ENCODE measurements at places on chromosomes 4 and X.

GRCh38 chrX:147981038-147981752 is at the start of gene FMR1NB:
TSS of gene FMR1NB (plus strand) at chrX:147981337. CDS start at chrX:147981403, 66 bp downstream.
- DNase-seq: no peak

DNA sequence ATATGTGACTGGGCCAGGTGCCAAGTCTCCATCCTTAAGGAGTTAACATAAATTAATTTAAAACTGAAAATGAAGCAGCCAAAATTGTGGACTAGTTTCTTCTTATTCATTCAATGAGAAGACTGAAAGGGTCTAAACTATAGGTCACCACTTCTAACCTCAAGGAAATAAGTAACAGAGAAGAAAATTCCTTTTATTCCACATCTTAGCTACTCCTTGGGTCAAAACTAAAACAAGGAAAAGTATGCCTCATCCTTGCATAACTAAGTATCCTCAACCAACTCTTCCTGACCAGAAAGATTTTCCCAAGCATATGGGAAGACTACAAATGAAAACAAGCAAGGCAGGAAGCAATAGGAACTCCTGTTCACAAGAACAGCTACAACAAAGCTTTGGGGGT is 71.2 kb downstream of the ZNF827 start:
- no peak for DNase-seq

- DNase-seq: no peak
Observed at GRCh38 chr4:168666531-168666930, 169.7 kb downstream of the PALLD start.

- no peak for DNase-seq
Observed at GRCh38 chr4:85149676-85150075, 183.2 kb upstream of the WDFY3 start.

GRCh38 chr4:140720387-140721304 is 35.5 kb downstream of the TBC1D9 start:
- DNase-seq: no peak

DNA sequence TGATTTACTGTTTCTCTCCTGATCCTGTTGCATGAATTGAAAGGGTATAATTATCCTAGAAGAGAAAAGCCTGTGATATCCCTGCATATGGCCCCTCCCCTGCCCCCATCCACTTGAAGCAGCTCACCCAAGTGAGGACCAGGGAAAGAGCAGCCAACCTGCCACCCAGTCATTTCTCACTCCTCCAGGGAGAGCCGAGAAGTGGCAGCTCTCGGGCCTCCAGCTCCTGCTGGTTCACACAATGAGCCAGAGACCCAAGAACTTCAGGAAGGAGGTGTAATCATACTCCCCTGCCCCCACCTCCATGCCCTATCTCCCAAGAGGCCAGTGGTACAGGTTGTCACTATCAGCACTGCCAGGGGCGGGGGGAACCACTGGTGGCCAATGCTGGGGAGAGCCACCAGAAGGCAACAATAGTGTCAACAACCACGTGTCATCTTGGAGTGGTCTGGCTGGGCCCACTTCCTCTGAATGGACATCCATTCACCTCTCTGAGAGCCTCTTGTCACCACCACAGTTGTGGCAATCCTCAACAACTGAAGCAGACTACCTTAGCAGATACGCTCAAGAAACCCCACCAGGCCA is 42.9 kb downstream of the APOO start:
- DNase-seq: no peak

DNA sequence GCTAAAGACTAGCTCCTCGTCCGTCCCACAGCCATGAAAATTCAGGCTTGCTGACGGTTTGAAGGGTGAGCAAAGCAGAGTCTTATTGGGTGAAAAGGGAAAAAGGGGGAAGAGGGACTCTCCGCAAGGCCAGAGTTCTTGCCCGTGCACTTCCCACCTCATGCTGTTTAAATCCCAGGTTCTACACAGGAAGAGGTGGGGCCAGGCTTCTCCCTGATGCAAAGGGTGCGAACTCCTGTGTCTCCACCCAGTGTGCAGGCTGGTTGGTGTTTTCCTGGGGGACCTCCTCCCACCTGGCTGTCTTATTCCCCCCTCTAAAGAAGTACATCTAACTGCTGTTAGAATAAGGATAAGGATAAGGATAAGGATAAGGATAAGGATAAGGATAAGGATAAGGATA is 18.0 kb upstream of the LANCL3 start:
- no peak for DNase-seq

DNA sequence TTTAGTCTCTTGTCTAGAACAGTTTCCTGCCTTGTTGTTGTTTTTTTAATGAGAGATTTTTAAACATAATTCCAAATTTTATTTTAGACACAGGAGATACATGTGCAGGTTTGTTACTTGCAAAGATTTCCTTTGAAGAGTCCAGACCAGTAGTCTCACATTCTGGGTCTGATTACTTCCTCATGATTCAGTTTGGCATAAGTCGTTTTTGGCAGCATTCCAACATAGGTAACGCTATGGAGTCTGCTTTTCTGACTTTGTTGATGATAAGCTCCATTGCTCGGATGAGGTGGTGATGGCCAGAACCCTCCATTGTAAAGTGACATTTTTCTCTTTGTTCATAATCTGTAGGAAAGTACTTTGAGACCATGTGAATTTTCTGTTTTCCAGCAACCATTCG is 74.7 kb downstream of the CLCN4 start:
- no peak for DNase-seq

DNA sequence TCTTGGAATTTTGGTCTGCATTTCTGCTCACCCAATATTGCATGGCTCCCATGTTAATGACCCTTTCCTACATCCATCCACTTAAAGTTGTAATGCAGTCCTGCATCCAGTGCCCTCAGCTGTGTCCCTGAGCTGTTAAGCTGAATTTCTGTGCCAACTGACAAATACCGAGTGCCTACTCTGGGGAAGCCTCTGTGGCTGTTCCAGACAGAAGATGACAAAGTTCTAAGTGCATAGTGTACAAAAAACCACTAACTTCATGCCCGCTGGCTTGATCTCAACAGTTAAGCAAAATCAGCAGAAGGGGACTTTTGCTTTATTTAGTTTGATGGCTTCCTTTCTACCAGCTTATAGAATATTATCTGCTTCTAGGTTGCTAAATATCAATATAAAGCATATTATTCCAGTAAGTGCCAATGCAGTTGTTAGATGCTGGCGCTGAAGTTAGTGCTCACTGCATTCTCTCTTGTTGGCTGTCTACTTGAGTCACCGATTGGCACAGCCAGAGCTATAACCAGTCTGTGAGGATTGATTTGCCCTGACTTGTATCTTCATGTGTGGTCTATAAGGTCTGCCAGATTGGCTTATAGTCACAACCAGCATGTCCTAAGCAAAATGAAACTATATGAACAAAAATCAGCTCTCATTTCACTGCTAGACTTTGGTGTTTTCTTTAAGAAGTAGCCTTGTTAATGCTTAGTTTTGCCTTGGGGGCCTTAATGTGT is 98.9 kb downstream of the KLHL8 start:
- no peak for DNase-seq

GRCh38 chr4:73452953-73453700 is 17.1 kb downstream of the AFP start:
- no peak for DNase-seq

DNA sequence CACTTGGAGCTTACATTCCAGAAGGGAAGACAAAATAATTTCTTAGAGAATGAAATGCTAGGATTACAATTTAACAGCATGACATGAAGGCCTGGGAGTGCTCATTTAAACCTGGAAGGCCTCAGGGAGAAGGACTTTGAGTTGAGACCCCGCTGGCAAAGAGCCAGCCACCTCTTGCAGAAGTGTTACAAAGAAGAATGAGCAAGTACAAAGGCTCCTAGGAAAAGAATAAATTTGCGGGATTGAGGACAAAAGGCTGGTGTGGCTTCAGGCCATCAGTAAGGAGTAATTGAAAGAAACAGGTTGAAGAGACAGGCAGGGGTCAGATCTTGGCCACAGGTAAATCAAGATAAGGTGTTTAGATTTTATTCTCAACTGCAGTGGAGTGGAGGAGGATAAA is 3.1 kb upstream of the ELOVL6 start:
- no peak for DNase-seq

DNA sequence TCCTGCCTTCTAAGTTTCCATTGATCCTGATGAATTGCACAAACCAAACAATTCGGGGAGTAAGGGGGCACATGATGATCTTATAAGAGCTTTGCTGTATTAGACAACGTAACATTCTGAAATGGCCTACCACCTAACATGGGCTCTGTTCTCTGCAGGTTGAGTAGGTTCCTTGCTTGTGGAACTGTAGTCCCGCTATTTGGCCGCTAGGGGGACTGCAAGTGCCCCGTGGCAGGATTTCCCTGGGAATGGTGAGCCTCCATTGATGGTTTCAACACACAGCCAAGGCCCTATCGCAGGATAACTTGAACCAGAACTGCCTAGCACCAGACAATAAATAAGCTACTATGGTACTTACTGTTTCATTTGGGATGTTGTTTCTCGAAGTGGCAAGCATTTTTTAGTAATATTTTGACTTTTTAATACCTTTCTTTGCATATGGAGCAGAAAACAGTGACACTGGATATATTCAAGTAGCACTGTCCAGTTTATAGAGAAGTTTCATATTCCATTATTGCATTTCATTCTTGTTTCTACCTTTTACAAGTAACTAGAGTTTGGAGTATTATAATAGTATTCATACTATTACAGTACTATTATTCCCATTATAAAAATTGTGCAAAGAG is 11.9 kb downstream of the AR start:
- no peak for DNase-seq

DNA sequence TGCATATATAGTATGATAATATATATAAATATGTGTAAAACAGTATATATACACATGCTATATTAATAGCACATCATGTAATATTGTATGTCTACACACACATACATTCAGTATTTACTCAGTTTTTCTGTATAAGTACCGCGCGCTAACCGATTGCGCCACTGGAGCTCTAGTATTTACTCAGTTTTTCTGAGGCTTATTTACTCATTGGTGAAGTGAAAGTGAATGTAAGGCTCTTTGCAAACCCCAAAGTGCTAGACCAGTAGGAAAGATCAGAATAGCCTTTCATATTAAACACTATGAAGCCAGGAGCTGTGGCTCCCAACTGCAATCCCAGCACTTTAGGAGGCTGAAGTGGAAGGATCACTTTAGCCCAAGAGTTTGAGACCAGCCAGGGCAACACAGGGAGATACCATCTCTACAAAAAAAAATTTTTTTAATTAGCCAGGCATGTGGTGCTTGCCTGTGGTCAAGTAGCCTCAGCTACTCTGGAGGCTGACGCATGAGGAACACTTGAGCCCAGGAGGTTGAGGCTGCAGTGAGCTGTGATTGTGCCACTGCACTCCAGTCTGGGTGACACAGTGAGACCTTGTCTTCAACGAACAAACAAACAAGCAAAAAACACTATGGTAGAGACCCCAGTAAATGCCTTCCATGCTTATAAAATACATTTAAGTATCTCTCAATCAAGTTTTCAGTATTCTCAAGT is 125.8 kb downstream of the KIT start:
- DNase-seq: no peak

DNA sequence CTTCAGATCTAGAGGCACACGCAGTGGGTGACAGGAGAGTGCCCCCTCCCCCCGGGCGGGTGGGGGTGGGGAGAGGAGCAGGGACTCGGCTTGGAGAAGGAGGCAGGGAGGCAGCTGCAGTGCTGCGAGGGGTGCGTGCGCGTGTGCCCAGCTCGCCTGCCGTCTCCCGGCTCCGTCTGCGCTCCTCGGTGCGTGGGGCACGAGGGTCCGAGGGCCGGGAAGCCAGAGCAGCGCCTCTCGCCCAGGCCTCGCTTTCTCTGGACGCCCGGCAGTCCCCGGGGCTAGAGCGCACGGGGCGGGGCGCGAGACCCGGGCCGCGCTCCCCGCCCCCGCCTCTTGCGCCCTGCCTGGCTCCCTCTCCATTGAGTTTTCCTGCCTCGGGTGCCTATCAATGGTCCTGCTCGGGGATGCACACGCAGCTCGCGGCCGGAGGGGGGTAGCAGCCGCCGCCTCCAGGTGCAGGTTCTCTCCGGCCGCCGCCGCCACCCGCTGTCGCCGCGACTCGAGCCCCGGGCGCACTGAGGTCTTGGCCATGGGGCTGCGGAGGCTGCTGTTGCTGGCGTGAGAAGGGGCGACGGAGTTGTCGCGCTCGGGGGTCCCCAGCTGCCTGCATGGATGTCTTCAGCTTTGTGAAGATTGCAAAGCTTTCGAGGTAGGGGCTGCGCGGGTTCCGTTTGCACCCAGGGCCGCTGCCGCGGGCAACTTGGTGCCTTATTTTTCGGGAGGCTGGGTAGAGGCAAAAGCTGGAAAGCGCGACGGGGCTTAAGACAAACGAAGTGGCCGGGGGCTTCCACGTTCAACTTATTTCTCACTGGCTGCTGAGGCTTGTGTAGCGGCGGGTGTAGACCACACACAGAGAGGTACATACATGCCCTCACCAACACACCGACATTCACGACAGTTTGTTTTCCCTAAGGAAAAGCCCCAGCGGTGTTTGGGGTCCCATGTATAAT is at the start of gene FRMPD4:
FRMPD4 (plus strand) TSS at position 113 of the 953 bp plus-strand sequence; CDS start at position 612, 499 bp downstream.
- no peak for DNase-seq

DNA sequence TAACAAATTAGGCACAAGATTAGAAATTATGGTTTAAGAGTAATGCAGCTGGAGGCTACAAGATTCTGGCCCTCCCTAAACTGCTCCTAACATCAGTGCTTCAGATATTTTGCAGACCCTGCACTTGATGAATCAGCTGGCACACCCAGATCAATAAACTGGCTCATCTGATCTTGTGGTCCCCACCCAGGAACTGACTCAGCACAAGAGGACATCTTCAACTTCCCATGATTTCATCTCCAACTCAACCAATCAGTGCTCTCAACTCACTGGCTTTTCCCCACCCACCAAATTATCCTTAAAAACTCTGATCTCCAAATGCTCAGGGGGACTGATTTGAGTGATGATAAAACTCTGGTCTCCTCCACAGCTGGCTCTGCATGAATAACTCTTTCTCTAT is 21.7 kb upstream of the TMEM33 start:
- DNase-seq: no peak

- DNase-seq: no peak
Observed at GRCh38 chrX:16822723-16823122, 36.5 kb downstream of the TXLNG start.

- no peak for DNase-seq
Observed at GRCh38 chr4:39631700-39632079, 7.0 kb downstream of the SMIM14 start.

GRCh38 chr4:67122029-67122428 is 423.3 kb downstream of the CENPC start:
- no peak for DNase-seq

- no peak for DNase-seq
Observed at GRCh38 chrX:12307961-12308360, 169.7 kb downstream of the FRMPD4 start.

- DNase-seq: no peak
Observed at GRCh38 chr4:94570558-94570957, 118.8 kb downstream of the PDLIM5 start.

- no peak for DNase-seq
Observed at GRCh38 chr4:109803924-109804571, 2.2 kb upstream of the CFI start.

DNA sequence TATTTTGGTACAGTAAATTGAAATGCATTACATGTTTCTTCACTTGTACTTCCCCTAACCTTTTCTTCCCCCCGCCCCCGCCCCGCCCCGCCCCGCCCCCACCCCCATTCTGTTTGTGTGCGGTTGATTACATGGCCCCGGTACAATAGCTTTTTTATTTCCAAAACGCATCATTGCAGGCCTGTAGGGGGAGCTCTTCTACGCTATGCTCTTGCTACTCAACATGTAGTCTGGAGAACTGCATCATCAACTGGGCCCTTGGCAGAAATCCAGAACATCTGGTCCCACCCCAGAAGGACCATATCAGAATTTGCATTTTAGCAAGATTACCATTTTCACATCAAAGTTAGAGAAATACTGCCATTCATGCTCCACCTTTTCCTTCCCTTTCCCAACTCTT is 333.3 kb upstream of the DDX53 start:
- no peak for DNase-seq

GRCh38 chr4:159096434-159096833 is 6.4 kb upstream of the RAPGEF2 start:
- no peak for DNase-seq

- DNase-seq: no peak
Observed at GRCh38 chr4:13851085-13851940, 223.8 kb upstream of the BOD1L1 start.

All from stimulated activated naive CD4-positive, alpha-beta T cell treated with Interleukin-2 at 50 U/mL for 16 hours (primary cell).